ENCODE measurements at places on chromosomes 13 and 19.
A peak's percentile ranks its signal among the peaks of the same experiment; 100 is the strongest.

DNA sequence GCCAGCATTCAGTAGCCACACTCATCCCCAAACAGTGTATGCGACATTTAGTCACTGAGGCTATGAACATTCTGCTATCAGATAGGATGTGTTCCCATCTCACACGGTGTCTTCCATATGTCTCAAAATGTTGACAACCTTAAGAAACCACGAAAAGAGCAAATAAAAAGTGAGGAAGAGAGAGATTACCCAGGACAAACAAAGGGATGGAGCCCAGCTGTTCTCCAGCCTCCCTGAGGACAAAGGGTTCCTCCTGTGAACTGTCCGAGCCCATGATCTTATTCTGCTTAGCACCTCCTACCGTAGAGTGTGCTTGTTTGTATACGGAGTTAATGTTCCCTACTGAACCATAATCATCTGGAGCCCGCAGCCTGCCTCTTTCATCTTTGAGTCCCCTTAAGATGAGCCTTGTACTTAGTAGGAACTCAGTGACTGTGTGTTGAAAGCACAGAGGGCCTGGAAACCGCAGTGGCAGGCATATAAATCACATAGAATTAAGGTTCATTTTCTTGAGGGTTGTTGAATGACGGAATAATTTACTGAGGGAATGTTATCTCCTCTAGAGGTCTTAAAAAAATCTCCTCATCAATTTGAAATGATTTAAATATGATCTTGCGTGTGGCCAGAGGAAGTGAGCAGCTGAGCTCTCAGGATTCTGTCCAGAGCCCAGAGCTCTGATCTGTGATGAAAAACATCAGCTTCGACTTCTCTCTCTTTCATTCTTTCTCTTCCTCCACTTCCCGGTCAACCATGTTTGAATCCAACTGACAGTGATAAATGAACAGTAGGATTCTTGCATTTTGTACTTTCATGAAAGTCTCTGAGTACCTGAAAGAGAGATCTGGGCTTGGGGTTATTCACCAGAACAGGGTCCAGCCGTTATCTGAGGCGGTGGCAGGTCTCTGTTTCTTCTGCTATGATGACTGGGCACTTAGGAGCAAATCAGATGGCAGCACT lies 200.5 kb downstream of the KLF5 start:
- DNase-seq, result no peak

GRCh38 chr13:36211567-36211966 lies 2.8 kb downstream of the SOHLH2 start:
- DNase-seq, result no peak

DNA sequence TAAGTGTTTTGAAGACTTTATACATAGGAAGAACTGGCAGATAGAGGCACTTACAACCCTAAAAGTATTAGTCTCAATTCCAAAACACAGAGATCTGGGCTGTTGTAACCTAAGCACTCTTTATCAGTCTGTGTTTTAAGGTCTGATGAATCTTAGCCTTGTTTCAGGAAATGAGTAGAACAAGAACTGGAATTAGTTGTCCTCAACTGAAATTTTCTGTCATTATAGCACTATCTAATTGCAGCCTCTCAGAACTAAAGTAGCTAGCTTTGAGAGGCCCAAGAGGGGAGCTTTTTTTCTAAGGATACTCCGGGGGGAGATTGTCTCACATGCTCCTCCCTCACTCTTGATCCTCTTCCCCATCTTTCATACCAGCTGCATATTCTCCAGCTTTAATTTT lies 13.1 kb downstream of the HNRNPM start:
- DNase-seq, result no peak

GRCh38 chr19:10543420-10544241 lies at the start of gene ATG4D:
TSS of gene ATG4D (plus strand) at chr19:10543904. CDS start at chr19:10544091, 187 bp downstream.
- DNase-seq, result no peak

GRCh38 chr19:48603850-48604249 lies 2.7 kb upstream of the SPACA4 start:
- no peak for DNase-seq

- DNase-seq, result no peak
Observed at GRCh38 chr13:104920091-104920490, 1615.4 kb downstream of the EFNB2 start.

- peak; percentile 8 for DNase-seq
Observed at GRCh38 chr13:32255724-32256109, 59.4 kb downstream of the ZAR1L start.

DNA sequence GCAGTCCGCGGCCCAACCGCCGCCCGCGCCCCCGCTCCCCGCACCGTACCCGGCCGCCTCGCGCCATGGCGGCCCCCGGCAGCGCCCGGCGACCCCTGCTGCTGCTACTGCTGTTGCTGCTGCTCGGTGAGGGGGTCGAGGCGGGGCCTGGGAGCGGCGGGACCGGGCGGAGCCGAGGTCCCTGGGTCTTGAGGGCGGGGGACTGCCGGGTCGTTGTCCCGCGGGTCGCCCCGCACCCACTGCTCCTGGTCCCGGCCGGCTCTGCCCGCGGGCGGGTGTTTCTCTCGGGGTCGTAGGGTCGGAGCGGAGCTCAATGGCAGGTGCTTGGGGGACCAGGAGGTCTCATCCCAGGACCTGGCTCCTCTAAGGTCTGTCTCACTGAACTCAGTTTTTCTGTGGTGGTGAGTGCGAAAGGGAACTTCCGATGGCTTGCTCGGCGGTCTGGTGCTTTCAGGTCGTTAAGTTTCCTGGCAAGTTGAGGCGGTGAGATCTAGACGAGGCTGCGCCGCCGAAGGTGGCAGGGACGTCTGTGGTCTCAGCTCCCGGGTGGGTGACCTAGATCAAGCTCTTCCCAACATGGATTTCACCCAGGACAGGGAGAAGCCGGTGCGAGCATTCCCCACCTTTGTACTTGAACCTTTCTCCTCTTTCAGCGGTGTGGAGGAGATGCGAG lies 467 bp downstream of the LAMP1 start:
- no peak for DNase-seq

GRCh38 chr13:102399791-102400674 lies 1.8 kb downstream of the FGF14 start:
- no peak for DNase-seq

DNA sequence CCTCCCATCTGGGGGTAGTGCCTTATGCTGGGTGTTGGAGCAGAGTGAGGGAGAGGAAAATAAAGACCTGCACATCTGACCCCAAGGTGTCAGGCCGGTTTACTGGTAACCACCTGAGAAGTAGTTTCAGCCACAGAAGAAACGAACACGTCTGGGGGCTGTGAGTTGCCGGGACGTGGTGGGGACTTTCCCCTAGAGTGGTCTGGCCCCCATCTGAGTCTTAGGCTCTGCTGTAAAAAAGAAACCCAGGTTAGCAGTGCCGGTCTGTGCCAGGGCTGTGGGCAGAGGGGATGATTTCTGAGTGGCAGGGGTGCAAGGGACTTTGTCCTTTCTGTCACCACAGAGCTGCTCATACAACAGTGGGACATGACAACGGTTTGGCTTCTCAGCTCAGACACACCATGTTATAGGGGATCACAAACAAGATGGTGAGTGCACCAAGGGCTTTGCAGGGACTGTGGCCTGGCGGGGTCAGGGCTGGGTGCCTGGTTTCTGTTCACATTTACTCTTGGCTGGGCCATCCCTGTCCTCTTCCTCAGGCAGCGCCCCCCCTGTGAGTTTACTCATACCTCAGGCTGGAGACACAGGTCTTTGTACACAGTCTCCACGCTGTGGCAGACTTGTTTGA lies 9.0 kb downstream of the GCDH start:
- DNase-seq, result no peak

- no peak for DNase-seq
Observed at GRCh38 chr19:53504885-53505284, 33.1 kb upstream of the ZNF331 start.

GRCh38 chr13:67725999-67726398 lies 495.9 kb upstream of the PCDH9 start:
- no peak for DNase-seq

DNA sequence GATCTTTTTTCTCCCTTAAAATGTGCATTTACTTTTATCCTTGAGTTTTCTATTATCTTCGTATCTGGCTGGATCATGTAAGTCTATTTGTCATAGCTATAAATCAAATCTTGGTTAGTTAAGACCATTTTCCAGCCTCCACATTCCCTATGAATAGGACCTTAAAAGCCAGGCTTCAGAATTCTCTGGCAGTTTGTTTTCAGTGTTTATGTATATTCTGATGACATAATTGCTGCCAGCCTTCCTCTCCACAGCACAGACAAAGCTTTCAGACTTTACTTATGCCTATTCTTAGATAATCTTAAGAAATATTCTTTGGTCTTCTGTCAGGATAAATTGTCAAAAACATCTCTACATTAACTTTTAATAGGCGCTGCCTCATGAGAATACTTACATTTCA lies 870.8 kb upstream of the SPRY2 start:
- no peak for DNase-seq

DNA sequence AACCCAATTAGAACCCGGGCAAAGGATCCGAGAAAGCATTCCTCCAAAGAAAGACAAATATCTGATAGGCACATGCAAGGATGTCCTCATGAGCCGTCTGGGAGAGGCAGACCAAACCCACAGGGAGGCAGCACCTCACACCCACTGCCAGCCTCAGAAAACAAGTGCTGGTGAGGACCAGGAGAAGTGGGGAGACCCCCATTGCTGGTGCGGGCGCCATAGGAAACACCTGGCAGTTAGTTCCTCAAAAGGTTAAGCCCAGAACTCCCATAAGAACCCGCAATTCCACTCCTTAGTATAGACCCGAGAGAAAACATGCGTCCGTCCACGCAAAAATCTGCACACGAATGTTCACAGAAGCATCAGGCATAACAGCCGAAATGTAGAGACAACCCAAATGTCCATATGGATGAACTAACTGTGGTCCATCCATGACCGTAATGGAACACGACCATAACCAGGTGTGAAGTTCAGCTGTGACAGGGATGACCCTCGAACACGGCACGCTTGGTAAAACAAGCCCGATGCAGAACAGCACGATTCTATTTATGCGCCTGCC lies 7.9 kb downstream of the ZNF787 start:
- no peak for DNase-seq

DNA sequence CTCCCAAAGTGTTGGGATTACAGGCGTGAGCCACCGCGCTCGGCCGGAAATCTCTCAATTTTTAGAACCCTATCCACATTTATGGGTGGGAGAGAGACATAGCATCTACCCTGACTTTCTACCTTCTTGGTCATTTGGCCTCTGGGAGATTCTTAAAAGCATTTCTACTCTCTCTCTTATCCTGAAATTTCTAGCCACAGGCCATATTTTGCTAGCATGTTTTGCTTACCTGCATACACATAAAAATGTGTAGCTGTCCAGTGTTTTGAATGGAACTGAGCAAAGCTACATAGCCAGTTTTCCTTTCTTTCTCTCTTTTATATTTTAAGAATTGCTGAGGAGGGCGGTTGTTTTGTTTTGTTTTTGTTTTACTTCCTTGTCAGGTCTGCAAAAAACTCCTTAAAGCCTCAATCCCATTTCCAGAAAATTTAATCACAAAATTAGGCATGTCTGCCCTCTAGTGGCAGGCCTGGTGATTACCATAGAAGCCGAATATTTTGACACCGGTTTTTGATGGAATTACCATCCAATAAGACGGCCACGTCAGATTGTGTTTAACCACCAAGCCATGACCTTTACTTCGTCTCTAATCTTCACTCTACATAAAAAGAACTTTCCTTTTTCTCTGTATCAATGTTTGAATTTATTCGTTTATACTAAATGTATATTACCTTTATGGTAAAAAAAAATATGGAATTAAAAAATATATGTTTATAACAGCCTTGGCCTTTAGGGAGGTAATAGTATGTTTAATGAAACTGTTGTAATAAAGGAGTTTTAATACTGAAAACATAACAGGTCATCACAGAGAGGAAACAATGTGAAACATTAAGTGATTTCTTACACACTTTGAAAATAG lies 34.4 kb upstream of the OXGR1 start:
- DNase-seq, result peak; percentile 32

- no peak for DNase-seq
Observed at GRCh38 chr19:54380897-54381296, 16.2 kb upstream of the LAIR1 start.

- DNase-seq, result no peak
Observed at GRCh38 chr19:18491995-18492953, 29.6 kb downstream of the ELL start.

GRCh38 chr19:4391306-4391693 lies 9.0 kb downstream of the SH3GL1 start:
- DNase-seq, result no peak

DNA sequence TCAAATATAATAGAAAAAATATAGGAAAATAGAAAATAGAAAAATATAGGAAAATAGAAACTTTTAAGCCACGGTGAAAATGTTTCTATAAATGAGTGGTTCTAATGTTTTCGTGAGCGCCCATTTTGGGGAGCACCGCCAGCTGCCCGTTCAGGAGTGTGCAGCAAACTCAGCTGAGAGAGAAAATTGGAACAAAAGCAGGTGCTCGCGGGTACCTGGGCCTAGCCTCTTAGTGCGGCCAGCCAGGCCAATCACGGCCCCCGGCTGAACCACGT lies 204 bp upstream of the PDX1 start:
- DNase-seq, result no peak

DNA sequence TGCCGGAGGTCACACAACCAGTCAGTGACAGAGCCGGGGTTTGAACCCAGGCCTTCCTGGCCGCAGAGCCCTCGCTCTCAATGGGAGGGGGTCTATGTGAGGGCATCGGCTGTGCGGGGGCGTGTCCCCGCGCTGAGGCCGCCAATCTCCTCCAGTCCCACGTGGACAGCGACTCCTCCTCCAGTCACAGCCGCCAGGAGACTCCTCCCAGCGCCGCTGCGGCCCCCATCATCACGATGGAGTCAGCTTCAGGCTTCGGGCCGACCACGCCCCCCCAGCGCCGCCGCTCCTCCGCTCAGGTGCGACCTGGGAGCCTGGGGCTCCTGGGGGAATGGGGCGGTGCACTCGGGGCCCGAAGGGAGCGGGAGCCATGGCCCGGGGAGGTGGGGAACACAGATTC lies 6.0 kb downstream of the SPRED3 start:
- no peak for DNase-seq

DNA sequence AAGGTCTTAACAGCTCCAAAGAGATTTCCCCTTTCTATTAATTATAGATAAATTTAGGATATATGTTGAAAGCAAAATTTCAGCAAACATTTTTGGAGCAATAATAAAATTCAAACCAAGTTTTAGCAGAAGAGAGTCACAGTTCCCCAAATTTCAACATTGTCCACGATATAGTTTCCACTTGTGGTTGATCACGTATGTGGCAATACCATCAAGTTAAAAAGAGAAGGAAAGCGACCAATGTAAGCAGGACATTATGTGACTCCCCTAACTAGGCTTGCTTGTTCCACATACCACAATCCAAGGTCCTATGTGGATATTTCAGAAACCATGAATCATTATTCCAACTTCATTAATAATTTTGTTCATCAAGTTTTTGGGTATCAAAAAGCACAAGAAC lies 52.8 kb downstream of the ELF1 start:
- DNase-seq, result no peak
